ENCODE measurements at places on chromosomes 7 and 10.

GRCh38 chr7:152051968-152052367, 26.5 kb downstream of the GALNT11 start:
- no peak for DNase-seq

- DNase-seq: no peak
Measured at GRCh38 chr7:108360058-108360800, 96.0 kb downstream of the NRCAM start.

GRCh38 chr7:18559756-18560155, 64.2 kb downstream of the HDAC9 start:
- DNase-seq: no peak

- DNase-seq: no peak
Measured at GRCh38 chr7:121872831-121873288, at the start of gene PTPRZ1. Gene PTPRZ1, plus strand, starts transcription at chr7:121873161. Its CDS starts 339 bp downstream, at chr7:121873500.

DNA sequence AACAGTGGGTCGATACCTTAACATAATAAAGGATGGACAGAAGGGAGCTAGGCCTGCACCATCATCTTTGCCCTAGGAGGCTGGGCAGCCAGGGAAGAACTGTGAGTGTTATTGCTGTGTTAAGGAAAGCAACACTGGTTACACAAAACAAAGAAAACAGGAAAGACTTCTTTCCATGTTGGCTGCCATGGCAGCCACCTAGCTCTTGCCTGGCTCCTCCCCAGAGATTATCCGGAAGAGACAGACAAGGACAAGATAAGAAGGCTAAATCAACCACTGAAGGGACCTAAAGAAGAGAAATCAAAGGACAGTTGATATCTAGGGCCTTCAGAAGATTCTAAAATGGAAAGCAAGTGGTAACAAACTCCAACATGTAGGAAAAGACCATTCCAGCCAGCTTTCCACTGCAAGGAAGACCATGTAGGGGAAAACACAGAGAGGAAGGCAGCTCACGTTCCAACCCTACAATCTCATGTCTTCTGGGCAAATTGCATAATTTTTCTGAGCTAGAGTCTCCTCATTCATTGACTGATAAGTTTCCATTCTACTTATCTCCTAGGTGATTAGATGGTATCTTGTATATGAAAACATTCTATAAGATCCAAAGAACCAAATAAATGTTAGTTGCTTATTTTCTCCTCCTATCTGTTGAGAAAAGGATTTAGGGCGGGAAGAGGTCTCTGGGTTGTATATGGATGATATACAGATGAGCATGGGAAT, 51.2 kb downstream of the SP8 start:
- no peak for DNase-seq

DNA sequence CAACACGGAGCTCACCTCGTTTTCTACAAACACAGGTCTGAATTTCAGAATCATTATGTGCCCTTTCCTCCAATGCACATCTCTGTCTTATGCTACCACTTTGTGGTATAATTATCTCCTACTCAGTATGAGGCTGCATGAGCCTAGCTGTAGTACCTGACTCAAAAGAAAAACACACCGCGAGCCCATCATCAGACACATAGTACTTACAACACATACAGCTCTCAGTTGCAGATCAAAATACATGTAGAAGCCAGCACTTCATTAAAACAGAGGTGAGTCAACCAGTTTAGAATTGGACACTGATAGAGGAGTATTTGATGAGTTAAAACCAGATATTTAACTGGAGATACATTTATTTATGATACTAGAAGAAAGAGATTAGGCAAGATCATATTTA, 1.4 kb upstream of the RTKN2 start:
- no peak for DNase-seq

- no peak for DNase-seq
Measured at GRCh38 chr7:3399858-3400257, 98.8 kb downstream of the SDK1 start.

- no peak for DNase-seq
Measured at GRCh38 chr7:70776627-70777101, 355.3 kb upstream of the GALNT17 start.

GRCh38 chr7:2792856-2793487, 51.1 kb downstream of the GNA12 start:
- DNase-seq: no peak

DNA sequence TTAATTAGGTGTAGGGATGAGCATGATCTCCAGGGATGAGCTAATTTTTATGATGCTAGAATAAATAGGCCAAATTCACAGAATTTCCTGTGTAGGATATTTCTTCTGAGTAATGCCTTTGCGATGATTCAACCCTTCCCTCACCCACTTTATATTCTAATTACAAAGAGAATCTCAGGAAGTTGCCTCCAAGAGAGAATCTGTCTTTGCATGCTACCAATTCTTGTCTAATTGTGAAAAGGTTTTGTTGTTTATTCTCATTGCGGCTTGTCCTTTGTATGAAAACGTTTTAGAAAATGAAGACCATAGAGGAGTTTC, 6.3 kb downstream of the C7orf57 start:
- DNase-seq: no peak

DNA sequence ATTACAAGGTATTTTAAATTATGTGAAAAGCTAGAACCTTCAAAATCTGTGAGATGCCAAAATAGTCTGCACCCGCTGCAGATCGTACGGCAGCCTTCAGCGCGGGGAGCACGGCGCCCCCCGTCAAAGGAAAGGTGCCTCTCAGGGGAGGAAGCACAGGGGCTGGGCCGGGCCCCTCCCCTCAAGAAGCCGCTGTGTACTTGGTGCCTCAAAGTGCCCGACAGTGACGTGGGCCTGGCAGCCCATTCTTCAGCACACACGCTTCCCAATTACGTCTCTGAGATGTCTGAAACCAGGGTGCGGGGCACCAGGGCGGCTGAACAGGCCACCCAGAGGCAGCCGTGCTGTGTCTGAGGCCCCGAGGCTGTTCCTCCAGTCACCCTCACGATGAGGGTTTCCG, 116.1 kb downstream of the INPP5A start:
- DNase-seq: no peak

DNA sequence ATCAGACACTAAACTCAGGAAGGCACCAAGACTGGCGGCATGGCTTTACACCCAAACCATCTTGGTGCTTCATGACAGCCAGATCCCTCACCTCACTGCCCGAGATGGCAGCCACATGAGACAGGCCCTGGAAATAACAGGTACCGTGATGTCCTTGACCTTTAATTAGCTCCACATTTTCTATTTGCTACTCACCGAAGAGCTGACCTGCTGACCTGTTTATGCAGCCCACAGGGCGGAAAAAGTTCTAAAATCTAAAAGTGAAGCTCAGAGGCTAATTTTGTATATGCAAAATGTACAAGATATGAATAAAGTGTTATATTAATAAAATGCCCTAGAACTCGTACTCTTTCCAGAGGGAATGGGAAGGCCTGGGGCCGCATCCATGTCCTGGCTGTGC, 51.6 kb upstream of the RASGEF1A start:
- no peak for DNase-seq

DNA sequence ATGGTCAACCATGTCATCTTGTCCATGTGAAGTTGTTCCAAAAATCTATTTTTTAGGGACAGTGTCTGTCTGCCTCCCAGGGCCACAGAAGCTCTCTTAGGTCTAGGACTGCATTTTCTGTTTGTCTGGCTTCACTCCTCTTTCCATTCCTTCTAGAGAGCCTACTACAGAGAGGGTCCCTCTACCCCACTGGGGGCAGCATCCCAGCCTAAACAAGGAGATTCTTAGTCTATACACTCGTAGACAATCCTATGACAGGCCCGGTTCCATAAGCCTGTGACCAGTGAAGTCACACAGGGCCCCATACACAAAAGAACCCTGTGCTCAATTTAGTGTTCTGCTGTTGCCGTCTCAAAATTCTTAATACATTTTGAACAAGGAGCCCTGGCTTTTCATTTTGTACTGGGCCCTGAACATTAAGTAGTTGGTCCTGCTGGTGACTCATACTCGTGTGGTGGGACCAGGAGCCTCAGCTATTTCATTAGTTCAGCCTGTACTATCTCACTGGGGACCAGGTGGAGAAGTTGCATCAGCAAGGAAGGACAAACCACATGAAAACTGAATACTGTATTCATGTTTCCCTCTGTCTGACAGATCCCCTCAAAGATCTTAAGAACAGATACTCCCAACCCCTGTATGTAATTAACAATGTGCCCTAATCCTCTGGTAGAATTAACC, 23.5 kb upstream of the FAM180A start:
- DNase-seq: no peak

DNA sequence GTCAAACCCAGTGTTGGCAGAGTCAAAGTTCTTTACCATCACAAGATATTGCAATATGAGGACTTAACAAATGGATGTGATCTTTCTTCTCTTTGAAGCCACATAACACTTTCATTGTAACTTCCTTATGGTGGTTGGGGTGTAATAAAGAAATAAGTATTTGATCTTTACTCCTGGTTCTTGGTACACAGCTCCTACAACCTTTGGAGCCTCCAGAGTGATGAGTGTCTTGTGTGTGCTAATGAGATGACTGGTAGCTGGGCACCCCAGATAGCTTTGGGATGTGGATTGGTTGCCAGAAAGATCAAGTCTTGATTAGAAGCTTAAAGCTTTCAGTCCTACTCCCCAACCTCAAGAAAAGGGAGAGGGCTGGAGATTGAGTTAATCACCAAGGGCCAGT, 31.1 kb upstream of the YAE1 start:
- DNase-seq: no peak

DNA sequence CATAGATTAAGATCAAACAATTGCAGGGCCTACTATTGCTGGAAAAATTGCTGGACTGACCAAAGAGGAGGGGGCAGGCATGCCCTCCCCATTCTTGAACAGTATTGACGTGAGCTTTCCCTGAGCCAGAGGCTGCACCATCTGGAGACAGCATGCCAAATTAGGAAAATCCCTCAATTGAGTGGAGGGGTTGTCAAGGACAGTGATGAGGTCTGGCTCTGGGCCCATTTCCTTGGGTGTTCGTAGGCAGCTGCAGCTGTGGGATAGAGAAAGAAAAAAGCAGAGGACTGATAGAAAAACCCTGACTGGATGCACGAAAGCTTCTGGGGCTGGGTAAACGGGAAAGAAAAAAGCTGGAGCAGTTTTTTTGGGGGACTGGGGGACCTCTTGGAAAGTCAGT, 22.8 kb upstream of the ORC5 start:
- no peak for DNase-seq

- no peak for DNase-seq
Measured at GRCh38 chr7:78165854-78166253, 367.3 kb downstream of the PHTF2 start.

DNA sequence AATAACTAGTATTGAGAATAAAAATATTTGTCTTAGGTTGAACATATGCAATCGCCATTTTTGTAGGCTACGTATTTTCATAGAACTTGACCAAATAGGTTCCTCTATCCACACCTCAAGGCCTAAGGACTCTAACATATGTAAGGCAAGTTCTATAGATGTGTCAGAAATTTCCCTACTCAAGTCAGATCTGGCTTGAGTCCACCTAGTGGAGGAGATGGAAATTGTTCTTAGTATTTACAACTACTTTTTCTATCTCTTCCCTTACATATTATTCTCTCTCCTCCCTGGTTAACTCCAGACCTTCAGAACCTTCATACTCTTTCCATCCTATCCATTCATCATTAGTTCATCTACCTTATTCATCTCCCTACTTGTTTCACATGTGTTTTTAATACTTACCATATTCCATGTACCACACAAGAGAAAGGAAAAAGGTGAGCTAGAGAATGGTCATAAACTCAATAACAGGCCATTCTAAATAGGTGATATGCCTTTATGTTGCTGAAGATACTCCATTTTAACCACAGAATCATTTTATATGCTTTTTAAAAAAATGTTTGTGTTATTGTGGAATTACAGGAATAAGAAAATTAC, 174.5 kb upstream of the HDAC9 start:
- no peak for DNase-seq

DNA sequence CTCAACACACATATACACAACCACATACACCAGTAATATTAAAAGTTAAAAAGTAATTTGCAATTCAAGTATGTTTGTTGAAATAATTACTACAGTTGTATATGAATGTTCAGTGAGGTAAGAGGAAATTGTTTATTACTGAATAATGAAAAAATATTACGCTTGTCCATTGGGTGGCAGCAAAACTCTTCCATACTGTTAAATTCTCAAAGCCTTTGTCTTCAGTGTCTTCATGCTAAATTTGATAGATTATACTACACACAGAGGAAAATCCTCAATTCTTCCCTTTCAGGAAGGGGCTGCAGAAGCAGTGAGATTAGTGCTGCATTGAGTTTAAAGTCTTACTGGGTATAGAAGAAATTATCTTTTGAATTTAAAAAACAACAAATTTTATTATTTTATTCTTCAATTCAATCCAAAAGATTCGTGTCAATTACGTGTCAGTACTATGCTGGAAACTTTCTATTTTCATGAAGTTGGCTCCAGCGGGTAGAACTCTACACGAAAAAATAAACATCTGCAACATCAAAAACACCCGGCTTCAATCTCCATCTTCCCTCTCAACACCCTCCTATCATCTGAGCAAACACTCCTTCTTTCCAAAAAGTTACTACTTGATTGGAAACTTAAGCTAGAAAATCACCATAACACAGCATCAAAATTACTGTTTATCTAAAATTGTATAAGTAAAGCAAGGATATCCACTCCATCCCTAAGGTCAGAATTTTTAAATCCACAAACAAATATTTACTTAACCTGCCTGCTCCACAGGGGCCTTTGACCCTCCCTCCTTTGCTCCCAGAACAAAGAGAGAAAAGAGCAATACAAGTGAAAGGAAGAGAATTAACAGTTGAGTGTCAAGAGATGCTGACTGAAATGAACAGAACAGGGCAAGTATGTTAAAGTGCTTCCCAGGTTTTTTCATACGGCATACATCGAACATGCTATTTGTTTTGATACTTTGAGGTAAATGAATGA, 37.0 kb upstream of the TES start:
- no peak for DNase-seq

DNA sequence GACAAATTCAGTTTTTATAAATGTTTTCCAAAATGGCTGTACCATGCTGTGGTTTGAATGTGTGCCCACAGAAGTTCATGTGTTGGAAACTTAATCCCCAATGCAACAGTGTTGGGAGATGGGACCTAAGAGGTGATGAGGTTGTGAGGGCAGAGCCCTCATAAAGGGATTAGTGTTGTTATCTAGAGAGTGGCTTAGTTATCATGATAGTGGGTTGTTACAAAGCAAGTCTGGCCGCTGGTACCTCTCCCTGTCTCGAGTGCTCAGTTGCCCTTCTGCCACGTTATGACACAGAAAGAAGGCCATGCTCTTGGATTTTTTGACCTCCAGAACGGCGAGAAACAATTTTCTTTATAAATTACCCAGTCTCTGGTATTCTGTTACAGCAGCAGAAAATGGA, 119.0 kb downstream of the BTAF1 start:
- no peak for DNase-seq
